H9 (cell line): ENCODE measurements at places on chromosomes 2 and 18.

GRCh38 chr2:237026981-237027711 is 58.5 kb upstream of the COPS8 start:
- DNase-seq = peak; percentile 76

- DNase-seq = no peak
These were observed 37.7 kb upstream of the SYT4 start for GRCh38 chr18:43314941-43315340.

DNA sequence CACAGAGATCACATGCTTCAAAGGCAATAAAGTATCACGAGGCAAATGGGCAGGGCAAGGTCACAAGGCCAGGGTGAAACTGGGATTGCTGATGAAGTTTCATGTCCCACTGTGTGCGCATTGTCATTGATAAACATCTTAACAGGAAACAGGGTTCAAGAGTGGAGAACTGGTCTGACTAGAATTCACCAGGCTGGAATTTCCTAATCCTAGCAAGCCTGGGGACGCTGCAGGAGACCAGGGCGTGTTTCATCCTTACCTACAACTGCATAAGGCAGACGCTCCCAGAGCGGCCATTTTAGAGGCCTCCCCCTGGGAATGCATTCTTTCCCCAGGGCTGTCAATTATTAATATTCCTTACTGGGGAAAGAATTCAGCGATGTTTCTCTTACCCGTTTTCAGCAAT is 33.2 kb downstream of the PTPN4 start:
- DNase-seq = peak; percentile 47

DNA sequence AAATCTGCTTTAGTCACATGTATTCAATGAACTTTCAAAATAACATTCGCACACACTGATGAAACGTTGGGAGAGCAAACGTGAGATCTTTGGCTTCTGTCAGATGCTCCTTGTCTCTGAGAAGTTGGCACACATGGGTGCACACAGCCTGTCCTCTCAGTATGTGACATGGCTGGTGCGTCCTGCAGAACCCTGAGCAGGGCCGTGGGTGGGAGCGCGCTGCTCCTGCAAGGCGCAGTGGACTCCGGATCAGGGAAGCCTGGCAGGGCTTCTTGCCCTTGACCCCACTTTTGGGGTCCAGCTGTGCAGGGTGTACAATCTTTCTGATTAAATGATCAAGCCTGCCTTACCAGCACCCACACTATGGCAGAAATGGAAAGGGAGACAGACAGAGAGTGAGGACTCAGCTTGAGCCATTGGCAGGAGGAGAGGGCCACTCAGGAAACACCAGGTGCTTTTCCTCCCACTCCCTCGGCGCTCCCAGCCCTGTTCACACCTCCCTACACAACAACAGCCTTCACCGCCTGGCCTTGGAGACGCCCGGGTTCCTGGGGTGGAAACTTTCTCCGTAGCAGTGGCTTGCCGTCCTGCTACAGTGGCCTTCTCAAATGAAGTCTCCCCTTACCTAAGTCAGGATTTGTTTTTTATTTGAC is 108.4 kb upstream of the SNTG2 start:
- peak; percentile 21 for DNase-seq

- no peak for DNase-seq
These were observed 28.6 kb upstream of the TMEM87B start for GRCh38 chr2:112026509-112026908.

- DNase-seq = no peak
These were observed 294.4 kb upstream of the HDAC4 start for GRCh38 chr2:239695106-239695727.

DNA sequence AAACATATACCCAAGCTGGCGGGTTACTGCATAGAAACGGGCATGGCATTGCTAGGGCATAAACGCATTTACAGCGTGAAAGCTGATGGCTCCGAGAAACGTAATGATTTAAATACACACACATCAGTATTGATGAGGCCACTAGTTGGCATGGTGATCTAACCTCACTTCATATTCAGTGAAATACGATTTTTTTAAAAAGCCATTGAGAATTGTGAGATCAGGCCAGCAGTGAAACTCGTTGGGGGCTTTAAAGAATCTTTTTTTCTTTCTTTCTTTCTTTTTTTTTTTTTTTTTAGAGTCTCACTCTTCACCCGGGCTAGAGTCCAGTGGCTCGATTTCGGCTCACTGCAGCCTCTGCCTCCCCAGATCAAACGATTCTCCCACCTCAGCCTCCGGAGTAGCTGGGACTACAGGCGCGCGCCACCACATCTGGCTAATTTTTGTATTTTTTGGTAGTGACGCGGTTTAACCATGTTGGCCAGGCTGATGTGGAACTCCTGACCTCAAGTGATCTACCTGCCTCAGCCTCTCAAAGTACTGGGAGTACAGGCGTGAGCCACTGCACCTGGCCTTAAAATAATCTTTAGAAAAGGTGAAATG is 2.4 kb upstream of the SMAD7 start:
- DNase-seq = peak; percentile 25

- no peak for DNase-seq
These were observed 529.1 kb upstream of the CDH7 start for GRCh38 chr18:65221736-65222135.

- no peak for DNase-seq
These were observed 120.9 kb upstream of the ITGB6 start for GRCh38 chr2:160321006-160321405.

GRCh38 chr2:239399433-239399920 is 1.3 kb downstream of the HDAC4 start:
- DNase-seq = peak; percentile 24

GRCh38 chr2:68463287-68463877 is 3.7 kb downstream of the FBXO48 start:
- DNase-seq = no peak

- peak; percentile 42 for DNase-seq
These were observed 12.1 kb upstream of the GAL3ST2 start for GRCh38 chr2:241764275-241765241.

DNA sequence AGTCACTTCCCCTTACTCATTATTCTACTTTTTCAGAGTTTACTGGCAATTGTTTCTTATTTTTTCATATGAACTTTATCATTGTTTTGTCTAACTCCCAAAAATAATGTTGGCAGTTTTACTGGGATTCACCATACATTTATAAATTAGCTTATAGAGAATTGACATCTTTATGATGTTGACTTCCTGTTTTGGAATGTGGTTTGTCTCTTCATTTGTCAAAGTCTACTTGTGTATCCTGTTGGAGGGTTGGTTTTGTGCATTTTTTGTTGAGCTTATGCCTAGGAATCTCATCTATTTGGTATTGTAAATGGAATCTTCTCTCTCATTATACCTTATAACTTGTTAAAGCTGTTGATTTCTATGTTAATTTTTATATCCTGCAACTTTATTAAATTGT is 16.4 kb downstream of the EPC2 start:
- DNase-seq = no peak

DNA sequence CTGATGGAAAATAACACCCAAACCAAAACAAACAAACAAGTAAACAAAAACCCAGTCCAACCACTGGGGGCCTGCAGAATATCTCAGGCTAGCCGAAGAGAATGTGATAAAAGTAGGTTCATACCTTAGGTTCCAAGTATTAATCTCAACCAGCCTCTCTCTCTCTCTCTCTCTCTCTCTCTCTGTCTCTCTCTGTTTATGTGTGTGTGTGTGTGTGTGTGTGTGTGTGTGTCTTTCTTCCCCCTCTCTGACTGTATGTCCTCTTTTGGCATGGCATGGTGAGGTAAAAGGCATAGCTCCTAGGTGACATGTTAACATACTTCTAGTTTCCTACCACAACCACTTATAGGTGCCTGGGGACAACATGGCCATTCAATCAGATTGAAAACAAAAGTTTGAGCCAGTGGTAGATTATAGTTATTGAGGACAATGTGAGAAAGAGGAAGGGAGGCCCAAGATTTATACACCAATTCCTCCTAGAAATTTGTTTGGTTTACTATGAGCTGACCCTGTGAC is 93.0 kb downstream of the SETBP1 start:
- no peak for DNase-seq

DNA sequence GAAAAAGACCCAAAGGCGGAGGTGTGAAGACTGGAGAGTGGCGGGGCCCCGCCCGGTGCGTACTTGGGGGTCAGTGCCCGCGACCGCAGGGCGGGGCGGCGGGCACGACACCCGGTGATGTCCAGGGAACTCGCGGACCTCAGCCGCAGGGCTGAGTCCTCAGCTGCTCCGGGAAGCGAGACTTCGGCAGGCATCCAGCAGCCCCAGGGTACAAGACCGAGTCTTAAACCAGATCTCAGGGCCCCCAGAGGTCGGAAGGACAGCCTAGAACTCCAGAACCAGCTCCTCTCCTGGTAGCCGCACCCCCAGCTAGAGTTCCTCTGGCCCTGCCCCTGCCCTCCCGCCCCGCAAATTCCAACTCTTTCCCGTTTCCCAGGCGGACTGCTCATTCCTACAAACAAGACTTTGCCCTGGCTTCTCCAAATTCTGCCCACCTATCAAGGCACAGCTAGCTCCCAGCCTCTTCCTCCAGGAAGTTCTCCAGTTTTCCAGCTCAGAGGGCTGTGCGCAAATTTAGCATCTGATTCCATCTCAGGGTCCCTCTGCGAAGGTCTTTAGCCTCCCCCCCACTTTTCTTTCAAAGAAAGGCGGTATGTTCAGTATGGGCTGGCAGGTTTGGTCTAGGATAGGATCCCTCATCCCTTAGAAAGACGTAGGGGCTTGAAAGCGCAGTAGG is 26.0 kb upstream of the NOTO start:
- peak; percentile 69 for DNase-seq

DNA sequence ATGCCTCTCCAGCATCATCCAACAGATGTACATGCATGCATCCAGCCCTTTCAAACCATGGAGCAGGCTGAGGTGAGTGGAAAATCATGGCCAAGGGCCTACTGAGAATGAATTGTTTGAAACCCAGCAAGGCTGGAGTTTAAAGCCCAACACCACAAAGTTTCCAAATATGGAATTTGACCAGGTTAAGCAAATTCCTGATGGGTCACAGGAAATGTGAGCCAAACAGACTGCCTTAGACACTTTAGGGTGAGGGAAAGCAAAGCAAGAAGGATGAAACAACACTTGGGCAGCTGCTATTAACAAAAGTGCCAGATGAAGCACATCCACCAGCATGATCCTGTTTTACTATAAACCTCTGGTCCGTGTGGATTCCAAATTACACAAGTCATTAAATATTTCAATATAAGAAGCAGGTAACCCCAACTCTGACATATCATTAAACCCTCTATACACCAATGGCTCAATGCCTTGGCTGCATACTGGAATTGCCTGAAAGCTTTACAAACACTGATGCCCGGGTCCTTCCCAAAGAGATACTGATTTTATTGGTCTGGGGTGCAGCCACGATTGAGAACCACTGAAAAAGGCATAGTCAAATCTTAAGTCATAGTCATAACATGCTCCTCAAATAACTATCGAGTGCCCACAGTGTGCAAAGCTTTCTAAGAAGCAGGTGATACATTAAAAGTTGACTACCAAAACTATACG is 9.1 kb downstream of the KLF7 start:
- DNase-seq = no peak

DNA sequence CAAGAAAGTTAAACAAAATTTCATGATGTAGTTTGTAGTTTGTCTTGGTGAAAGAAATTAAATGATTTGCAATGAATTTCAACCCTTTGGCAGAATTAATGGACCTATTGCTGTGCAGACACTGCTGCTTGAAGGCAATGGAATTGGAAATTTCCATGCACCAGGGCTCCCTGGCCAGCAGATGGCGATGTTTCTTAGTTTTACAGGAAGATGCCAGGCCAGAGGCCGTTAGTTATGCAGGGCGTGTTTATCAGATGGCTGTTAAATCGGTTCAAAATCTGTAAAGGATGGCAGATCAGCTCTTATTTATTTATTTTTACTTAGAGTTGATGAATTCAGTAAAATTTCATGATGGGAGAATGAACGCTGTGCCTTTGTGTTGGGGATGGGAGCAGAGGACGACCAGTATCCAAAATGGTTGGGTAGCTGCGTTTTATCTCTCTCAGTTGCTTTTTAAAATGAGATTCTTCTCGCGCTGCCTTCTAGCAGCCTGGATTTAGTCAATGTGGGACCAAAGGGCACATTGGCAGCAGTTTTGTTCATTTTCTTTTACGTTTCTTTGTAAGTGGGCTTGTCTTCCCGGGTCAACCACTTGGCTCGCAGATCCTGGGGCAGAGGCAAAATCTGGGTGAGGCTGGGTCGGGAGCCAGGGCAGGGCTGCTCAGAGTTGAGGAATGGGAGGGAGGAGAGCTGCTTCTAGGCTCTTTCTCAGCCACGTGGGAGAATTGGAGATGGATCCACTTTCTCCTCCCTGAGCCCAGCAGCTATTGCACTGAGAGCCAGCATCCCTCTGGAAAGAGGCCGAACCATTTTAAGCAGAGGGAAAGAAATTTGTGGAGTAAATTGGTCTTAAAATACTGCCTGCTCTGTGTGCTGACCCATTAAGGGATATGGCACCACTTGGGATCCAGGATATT is 344.0 kb downstream of the PIK3C3 start:
- DNase-seq = peak; percentile 75

DNA sequence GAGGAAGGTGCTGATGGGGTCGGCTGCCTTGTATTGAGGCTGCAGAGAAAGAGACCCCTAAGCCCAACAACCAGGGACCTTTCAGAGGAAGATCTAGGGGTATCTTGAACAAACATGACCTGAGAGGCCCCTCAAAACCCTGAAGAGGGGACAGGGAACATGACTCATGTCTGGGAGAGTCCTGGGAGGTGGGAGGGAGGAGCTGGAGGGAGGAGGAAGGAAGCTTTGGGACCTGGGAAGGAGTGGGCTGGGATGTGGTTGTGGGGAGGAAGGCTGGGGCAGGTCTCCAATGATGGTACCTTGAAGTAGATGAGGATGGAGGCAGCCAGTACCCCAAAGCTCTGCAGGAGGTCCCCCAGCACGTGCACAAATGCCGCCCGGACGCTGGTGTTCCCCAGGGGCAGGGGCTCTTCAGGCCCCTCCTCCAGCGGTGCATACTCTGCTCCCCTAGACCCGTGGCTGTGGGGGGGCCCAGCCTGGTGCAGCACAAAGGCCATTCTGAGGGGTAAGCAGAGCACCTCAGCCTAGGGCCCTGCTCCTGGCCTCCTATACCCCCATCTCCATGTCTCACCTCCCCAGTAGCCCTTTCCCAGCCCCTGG is 5.9 kb downstream of the SLC30A3 start:
- DNase-seq = no peak

- no peak for DNase-seq
These were observed 625 bp downstream of the LYPD6 start for GRCh38 chr2:149331023-149331400.

DNA sequence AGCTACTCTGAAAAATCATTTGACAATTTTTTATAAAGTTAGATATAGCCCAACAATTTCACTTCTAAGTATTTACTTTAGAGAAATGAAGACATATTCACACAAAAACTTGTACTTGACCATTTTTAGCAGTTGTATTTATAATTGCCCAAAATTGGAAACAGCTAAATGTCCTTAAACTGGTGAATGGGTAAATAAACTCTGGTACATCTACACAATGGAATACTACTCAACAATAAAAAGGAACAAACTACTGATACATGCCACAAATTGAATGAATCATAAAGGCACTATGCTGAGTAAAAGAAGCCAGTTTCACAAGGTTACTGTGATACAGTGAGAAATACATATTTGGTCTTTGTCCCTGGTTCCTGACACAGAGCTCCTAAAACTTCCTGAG is 32.8 kb upstream of the BBS5 start:
- DNase-seq = no peak

DNA sequence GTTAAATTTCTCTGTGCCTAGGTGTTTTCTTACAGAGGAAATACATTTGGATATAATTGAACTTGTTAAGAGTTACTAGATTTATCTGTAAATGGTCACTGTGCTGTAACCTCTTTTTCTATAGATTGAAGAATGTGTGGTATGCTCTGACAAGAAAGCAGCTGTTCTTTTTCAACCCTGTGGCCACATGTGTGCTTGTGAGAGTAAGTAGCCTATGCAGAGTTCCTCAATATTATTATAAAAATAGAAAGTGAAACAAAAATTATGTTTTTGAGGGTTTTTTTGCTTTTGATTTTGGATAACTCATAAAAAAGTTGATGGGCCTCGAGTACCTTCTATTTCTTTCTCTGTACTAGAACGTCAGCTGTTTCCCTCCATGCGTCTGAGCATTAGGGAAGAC is 112.4 kb downstream of the MIB1 start:
- no peak for DNase-seq
